ENCODE measurements at places on chromosomes 7 and 10. TPM values are rescaled to one million over a fixed set of nuclear protein-coding genes. Genes with fewer than 3 reads are reported as not detected.

DNA sequence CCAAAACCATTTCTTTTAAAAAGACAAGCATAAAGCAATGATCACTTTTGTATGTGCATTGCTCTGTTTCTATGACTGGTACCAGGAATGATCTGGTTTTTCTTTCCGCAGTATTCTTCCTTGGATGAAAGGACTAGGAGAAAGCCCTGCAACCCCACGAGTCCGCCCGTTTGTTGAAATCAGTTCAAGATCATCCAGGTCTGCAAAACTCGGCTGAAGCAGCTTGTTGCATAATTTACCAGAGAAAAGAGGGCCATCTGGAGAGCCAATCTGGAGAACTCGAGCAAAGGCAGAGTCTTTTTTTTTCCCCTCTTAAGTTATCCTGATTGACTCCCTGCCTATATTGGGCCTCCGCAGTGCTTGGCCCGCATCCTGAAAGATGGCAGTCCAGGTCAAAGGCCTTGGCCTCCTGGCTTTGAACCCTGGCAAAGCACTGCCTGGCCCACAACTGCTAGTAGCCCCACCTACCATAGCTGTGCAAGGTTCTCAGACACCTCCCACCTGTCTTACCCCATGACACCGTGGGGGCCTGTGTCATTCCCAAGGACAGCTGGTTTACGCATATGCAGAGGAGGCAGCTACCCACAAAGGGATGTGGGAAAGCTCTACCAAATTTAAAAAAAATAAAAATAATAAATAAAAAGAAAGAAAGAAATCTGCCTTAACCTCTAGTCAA is 572.2 kb downstream of the INHBA start:
- peak; percentile 11 for DNase-seq

DNA sequence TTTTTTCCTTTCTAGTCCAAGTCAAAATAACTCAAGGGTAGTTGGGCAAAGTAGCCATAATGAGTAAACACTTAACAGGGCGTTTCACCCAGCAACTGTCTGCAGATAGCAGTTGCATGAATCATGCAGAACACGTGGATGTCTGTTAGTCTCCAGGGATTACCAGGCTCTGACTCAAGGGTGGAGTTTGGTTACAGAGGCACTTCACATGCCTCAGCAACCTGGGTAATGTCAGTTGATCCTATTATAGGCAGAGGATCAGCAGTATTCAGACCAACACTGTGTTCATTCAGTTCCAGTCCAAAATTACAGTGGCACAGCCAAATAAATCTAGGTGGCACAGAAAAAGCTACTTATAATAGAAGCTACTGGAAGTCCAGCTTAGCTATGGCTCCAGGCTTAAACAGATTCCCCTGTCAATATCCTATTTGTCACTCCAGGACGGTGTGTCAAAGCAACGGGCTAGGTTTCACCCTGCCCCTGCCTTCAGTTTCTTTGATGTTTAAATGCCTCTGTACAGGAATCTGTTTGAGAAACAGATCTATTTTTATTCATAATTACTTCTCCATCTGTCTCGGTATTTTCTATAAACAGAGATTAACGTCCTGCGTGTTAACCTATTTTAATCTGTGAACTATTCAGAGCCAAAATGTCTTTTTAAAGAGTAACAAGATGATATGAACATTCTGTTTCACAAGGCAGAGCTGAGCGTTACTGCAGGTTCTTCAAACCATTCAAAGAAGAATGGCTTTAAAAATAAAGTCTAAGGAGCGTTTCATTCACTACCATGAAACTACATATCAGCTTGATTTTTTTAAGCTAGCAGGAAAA is 162.6 kb upstream of the AKR1E2 start:
- peak; percentile 32 for DNase-seq

The SNX10 gene
- 37.1 TPM for total RNA-seq

The KLLN gene
- total RNA-seq: 0.82 TPM

- no peak for DNase-seq
Measured at GRCh38 chr7:13327669-13328068, 640.2 kb downstream of the ARL4A start.
